CD4-positive, alpha-beta T cell treated with Interleukin-17A for 1 hour (primary cell): ENCODE measurements at places on chromosomes 16 and 17.

- no peak for DNase-seq
Observed at GRCh38 chr17:52995147-52995546, 827.6 kb upstream of the KIF2B start.

DNA sequence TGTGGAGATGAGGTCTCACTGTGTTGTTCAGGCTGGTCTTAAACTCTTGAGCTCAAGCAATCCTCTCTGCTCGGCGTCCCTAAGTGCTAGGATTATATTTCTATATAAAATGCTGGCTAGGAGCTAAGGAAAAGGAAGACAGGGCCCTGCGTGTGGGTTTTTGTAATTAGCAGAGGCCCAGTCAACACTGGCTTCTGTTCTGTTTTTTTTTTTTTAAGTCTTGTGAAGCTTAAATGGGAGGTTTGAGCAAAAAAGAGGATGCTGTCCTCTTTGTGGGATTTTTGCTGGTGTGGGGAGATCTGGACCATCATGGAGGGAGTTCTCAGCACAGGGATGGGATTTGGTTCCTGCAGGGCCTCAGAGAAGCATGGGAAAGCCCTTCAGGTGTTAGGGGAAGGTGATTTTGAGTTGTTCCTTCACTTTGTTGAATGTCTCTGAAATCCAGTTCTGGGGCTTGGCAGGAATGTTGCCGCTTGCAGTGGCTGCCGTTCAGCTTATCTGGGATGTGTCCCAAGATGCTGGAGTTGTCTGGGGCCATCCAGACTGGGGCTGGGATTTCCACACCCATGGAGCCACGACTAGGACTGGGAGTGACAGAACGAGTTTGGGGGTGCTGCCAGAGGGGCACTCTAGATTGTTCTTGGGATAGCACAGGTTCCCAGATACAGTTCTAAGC lies 4.2 kb downstream of the PYCARD start:
- DNase-seq = no peak

DNA sequence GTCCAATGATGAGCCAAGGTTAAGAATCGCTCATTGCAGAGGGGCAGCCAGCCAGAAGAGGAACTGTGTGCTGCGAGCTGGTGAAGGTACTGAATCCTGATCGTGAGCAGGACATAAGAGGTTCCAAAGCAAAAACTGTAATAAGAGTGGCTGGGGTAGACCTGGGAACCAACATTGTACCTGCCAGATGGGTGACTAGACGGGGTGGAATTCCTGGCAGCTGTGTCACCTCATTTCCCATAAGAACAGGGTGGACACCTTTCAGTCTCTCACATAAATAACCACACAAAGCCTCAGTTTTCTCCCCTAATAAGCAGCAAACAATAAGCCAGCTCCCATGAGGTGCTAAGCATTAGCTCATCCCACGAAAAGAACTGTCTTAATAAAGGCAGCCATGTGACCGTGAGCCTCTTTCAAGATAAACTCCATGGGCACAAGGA lies 290.3 kb downstream of the SOX9 start:
- no peak for DNase-seq

- no peak for DNase-seq
Observed at GRCh38 chr16:88883117-88883895, 16.8 kb upstream of the PABPN1L start.

GRCh38 chr16:53022374-53022773 lies 30.3 kb downstream of the CHD9NB start:
- no peak for DNase-seq

GRCh38 chr16:85300406-85300968 lies 188.2 kb upstream of the CIBAR2 start:
- DNase-seq = no peak

- no peak for DNase-seq
Observed at GRCh38 chr16:85150331-85150940, 38.2 kb upstream of the CIBAR2 start.

GRCh38 chr16:20243731-20244281 lies 83.5 kb downstream of the GP2 start:
- DNase-seq = no peak

- DNase-seq = no peak
Observed at GRCh38 chr17:42358434-42358833, 29.8 kb downstream of the STAT3 start.

GRCh38 chr17:17001874-17002520 lies 30.1 kb upstream of the TNFRSF13B start:
- peak; percentile 77 for DNase-seq

- no peak for DNase-seq
Observed at GRCh38 chr16:88208112-88208511, 174.6 kb upstream of the ZNF469 start.

DNA sequence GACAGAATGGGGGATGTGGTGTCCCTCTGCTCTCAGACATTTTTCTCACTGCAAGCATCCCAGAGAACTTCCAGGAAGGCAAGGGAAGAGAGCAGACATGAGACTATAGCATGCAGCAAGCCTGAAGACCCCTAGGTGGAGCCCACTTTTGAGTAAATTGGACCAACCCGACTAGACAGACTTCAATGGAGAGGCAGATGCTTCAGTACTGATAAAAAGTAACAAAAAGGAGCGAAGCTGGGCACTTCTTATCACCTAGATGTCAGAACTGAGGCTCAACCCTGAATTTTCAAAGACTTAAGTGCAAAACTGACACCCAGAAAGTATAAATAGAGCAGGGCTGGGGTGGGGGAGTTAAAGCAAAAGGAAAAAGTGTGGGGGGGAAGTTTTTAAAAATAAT lies 130.8 kb downstream of the PMP22 start:
- DNase-seq = no peak

- DNase-seq = no peak
Observed at GRCh38 chr16:58126451-58126961, 2.7 kb downstream of the CFAP20 start.

GRCh38 chr16:21560462-21560861 lies 38.9 kb upstream of the METTL9 start:
- no peak for DNase-seq

GRCh38 chr16:3998793-3999478 lies 117.3 kb downstream of the ADCY9 start:
- DNase-seq = no peak

DNA sequence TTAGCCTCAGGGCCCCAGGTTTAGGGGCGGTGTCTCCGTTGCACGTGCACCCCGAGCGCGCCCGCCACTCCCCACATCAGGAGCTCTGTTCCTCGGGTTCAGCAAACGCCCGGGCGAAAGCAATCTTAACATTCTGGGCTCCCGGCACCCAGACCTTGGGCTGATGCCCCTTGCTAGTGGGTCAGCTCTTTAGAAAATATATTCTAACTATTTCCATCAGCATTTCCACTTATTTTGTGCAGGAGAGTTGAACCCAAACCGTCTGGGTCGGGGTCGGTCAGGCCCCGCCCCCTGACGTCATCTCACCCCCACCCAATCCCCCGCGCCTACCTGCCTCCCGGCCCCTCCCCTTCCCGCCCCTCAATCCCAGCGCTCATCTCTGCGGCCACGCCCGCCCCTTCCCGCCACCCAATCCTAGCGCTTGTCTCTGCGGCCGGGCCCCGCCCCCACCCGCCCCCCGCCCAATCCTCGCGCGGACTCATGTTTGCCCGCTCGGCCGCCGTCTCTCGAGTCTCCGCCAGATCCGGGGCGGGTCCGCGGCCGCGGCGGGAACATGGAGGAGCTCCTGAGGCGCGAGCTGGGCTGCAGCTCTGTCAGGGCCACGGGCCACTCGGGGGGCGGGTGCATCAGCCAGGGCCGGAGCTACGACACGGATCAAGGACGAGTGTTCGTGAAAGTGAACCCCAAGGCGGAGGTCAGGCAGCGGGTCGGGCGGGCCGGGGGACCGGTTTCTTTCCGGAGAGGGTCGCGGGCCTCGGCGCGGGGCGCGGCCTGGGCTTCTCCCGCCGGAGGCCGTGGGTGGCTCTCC lies at the start of gene FN3KRP:
FN3KRP (plus strand) TSS at position 504 of the 808 bp plus-strand sequence; CDS start at position 554, 50 bp downstream.
- peak; percentile 95 for DNase-seq

- DNase-seq = no peak
Observed at GRCh38 chr16:705431-706188, at the start of gene FBXL16. Gene FBXL16, minus strand, starts transcription at chr16:705801. Its CDS starts 8,396 bp downstream, at chr16:697405.

- DNase-seq = no peak
Observed at GRCh38 chr17:19003543-19004420, 782 bp downstream of the FAM83G start.

- DNase-seq = no peak
Observed at GRCh38 chr17:69207151-69207550, 21.5 kb downstream of the ABCA10 start.

- peak; percentile 35 for DNase-seq
Observed at GRCh38 chr16:85798901-85799496, 345 bp downstream of the EMC8 start.

- DNase-seq = no peak
Observed at GRCh38 chr16:4097826-4098240, 18.4 kb downstream of the ADCY9 start.

DNA sequence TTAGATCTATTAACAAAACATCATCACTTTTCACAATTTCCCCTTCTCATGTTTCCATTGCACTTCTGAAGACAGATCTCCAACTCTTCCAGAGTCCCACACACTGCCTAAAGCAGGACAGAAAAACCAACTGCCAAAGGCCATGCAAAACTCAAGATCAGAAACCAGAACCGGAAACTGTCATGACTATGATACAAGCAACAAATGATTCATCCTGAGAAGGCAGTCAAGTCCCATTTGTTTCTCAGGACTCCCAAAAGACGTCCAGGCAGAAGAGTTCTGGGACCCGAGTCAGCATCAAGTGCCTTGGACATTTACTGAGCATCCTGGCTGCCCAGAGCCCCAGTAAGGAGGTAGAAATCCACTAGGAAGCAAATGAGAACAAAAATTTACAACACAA lies 38.8 kb downstream of the ERN1 start:
- DNase-seq = peak; percentile 34

DNA sequence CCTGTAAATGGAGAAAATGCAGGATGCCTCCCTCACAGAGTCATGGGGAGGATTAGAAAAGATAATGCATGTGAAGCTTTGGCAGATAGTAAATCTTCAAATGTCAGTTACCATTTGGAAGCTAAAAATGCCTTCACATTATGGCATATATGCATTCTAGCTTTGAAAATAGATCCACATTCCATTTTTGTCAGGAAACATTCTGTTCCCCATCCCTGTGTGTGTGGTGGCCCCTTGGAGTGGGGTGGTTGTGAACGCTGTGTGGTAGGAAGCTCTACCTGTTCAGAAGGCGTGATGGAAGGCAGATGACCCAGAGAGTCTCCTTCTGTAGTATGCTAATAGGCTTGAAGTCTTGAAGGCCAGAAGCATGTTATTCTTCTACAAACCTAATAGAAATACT lies 242.0 kb downstream of the HAPSTR1 start:
- no peak for DNase-seq

- peak; percentile 54 for DNase-seq
Observed at GRCh38 chr16:50644729-50645128, 36.4 kb downstream of the SNX20 start.

DNA sequence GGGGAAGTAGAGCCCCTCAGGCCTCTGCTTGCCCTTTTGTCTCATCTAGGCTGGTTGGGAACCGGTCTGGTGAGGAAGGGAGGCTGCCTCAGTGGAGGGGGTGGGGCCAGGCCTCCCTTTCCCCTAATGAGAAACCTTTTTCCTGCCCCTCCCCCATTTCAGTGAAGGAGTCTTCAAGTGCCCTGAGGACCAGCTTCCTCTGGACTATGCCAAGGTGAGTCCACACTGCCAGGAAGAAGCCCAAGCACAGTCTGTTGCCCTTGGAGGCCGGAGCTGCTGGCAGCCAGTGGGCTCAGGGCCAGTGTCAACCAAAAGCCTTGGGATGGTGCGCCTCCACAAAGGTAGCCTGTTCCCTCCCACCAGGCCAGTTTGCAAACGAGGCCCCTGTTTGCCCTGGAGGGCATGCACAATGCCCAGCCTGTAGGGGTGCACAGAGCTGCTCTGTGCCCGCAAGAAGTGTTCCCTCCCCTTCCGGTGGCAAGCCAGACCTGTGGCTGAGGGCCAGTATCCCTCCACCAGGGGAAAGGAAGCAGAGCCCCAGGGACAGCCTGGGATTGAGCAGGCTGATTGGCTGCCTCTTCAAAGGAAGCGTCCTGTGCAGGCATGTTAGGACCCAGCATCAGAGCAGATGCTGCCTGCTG lies 3.4 kb downstream of the TRAF4 start:
- no peak for DNase-seq

DNA sequence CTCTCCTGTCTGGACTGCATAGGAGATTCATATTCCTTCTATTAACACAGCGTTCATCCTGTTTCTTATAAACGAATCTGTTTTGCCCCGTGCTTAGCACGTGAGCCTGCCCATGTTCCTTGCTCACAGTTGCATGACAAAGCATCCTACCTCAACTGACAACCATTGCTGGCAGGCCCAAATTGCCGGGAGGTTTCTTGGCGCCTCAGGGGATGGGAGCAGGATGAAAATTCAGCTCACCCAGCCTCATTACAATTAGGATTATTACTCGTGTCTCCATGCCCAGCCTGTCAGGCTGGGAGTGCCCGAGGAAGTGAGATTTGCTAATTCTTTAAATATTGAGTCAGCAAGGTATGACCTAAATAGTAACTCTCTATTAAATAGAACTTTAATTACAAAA lies 36.7 kb upstream of the HELZ start:
- no peak for DNase-seq

DNA sequence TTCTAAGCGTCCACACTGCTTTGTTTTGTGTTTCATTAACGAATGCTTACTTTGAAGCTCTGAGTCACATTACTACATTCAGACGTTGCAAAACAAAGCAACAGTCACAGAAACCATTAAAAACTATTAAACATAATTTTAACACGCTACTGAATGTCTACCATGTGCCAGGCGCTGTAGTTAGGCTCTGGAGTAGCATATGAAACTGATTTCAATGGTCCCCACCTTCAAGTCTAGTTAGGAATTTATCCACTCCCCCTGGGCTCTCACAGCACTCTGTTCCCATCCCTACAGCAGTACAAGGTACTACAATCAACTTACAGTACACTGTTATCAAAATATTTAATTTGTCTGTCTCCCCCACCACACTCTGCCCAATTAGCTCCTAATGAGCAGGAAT lies 631 bp downstream of the UTP6 start:
- DNase-seq = no peak

GRCh38 chr17:47964856-47965255 lies 6.1 kb upstream of the CDK5RAP3 start:
- DNase-seq = no peak

GRCh38 chr17:38605841-38606645 lies at the start of gene SRCIN1:
Gene SRCIN1, minus strand, starts transcription at chr17:38605952. Its CDS starts 247 bp downstream, at chr17:38605705.
- DNase-seq = peak; percentile 60

DNA sequence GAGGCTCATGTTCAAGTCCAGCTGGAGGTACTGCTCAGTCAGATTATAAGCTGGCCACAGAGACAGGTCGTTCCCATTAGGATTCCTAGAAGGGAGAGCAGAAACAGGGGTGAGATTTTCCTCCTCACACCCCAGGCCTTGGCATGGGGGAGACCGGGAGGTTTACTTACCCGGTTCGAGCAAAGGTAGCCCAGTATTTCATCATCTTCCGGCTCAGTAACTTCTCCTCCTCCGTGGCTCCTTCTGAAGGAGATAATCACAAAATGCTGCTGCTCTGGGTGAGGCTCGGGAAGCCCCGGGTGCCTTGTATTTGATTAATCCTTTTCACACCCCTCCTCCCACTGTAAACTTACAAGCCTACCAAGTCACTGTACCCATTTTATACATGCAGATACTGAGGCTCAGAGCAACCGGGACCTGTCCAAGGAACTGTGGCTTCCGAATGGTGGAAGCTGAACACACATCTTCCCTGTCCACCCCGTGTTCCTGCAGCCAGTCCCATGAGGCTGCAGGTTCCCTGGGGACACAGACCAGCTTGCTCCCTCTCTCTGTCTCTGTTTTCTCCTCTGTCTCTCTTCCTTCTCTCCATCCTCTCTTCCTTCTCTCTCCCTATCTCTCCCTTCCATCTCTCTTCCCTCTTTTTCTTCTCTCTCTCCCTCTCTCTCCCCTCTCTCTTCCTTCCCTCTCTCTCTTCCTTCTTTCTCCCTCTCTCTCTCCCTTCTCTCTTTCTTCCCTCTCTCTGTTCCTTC lies 13.9 kb upstream of the CES1 start:
- no peak for DNase-seq
